ENCODE measurements at places on chromosomes 5 and 9. TPM values are rescaled to one million over a fixed set of nuclear protein-coding genes. Genes with fewer than 3 reads are reported as not detected.

Gene INSL4
- not detected for total RNA-seq

Gene MSANTD3
- 8.1 TPM for total RNA-seq

Gene FOCAD
- 29.6 TPM for total RNA-seq

Gene DBH
- total RNA-seq, result not detected

Gene PCDHGA1
- total RNA-seq, result 0.94 TPM

Gene ADAMTS16
- 32.7 TPM for total RNA-seq

Gene SHB
- 8.7 TPM for total RNA-seq

Gene SPATA31D4
- total RNA-seq, result not detected

Gene KIAA0825
- total RNA-seq, result 12.4 TPM

Gene SLC25A2
- not detected for total RNA-seq

GRCh38 chr9:106312906-106313305, 550.1 kb upstream of the ZNF462 start:
- no peak for DNase-seq

GRCh38 chr5:157740229-157740610, 3.3 kb upstream of the LSM11 start:
- no peak for DNase-seq

DNA sequence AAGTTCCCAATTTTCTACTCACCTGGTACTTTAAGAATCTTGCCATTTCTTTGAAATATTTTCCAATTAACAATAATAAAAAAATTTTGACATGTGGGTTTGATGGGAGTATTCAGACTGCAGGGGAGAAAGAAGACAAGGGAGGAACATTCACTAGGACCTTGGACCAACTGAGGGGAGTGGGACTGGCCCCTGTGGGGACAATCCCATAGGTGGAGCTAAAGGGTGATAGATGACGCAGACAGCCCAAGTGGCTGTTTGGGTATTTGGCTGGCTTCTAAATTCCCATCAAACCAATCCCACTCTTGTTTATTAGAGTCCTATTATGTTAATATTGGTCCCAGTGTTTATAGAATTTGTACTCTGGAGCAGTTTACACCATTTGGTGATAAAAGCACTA, 65.3 kb downstream of the KCNN2 start:
- no peak for DNase-seq

DNA sequence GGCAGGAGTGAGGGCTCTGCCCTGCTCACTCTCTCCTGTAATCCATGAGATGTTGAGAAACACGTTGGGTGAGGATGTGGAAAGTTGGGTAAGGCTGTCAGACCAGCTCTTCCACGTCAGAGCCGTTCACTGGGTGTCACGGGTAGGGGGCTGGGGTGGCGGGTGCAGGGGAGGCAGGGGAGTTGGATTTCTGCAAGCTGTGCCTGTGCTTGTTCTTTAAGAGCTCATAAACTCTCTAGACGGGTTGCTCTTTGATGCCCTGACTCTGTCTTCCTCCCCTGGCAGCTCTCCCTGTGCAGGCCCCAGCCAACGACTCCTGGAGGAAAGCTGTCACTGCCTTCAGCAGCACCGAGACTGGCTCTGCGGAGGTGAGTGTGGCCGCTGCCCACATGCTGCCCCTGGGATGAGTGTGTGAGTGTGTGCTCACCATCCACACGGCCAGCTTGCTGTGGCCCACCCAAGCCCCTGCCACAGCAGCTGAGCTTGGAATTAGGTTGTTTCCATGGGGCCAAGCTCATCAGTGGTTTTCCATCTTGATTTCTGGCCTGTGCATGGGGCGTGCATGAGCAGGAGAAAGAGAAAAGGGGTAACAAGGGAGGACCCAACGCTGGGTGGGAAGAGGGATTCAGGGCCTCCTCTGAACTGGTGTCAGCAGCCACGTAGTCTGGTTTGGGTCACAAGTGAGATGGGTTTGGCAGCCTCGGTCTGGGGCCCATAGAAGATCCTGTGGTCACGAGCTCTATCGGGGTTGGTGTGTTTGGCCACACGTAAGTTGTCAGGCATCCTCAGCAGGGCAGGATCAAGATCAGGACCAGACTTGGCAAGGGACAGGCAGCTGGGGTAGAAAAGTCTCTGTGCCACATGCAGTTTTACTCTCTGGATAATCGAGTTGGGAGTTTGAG, 21.0 kb upstream of the POMT1 start:
- DNase-seq, result no peak

- no peak for DNase-seq
Measured at GRCh38 chr5:131109540-131110255, 55.4 kb downstream of the HINT1 start.

GRCh38 chr9:69012696-69013381, 1.1 kb downstream of the PRKACG start:
- no peak for DNase-seq

DNA sequence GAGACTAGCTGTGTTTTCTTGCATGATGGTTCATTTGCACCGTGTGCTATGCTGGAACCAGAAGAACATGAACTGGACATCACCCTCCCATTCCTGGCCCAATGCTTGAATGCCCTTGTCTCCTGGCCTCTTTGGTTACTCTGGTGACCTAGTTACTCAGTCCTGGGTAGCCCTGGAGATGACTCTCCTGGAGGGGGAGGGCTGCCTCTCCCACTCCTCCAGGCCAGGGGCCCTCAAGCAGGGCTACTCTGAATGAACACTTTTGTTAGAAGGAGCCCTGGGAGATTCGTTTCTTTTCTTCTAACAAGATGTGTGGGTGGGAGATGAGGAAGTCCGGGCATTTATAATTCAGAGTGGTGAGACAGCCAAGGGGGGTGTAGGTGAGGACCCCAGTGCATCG, 12.0 kb upstream of the NKX2-5 start:
- DNase-seq, result no peak

DNA sequence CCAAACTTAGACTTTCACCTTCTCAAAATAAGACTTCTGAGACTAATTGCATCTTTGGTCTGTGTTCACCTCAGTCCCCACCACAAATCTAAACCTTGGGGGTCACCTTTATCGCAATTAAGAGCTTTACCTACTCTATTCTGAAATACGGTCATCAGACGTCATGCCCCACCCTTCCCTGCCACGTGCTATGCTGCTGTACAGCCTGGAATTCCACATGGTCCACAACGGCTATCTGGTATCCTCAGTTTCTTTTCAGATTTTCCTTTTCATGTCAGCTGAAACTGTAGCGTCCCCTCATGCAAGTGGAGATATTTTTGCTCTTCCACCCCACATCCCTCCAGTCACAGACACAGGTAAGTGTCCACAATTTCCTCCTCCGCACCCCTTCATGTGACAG, 511.1 kb downstream of the DIRAS2 start:
- DNase-seq, result no peak

GRCh38 chr9:79977074-79977435, 405.3 kb downstream of the TLE4 start:
- no peak for DNase-seq

DNA sequence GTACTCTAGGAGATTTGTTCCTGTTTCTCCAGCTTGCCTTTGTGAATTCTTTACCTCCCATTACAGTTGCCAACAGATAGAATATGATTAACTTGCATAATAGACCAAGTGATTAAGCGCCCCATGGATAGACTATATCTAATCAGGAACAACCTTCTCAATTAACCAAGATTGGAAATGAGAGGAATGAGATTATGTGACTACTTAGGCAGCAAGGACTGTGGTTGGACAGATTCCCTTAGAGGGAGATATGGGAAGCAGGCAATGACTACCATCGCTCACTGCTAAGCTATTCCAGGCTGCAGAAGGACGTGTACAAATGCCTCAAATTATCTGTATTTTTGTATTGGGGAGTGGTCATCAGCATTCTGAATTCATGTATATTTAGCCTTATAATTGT, 278.1 kb upstream of the DAB2 start:
- DNase-seq, result no peak

- no peak for DNase-seq
Measured at GRCh38 chr5:135535820-135536801, at the start of gene NEUROG1. NEUROG1 (minus strand) TSS chr5:135535964; CDS start chr5:135535690, 274 bp downstream.

DNA sequence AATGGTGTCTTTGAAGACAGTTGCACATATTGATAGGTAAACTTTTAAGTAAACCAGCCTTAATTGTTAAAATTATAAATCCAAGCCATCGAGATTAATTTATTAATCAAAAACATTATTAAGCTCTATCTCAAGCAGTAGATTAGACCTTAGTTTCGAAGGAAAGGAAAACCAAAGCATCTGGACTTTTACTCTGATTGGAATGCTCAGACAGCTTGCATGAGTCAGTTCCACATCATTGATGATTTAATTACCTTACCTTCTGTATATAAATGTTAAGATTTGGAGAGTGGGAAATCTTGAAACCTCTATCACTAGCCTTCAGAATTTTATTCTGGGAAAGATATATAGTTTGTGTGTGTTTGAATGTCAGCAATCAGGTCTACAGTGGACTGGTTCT, 23.9 kb downstream of the DCP2 start:
- DNase-seq, result no peak

GRCh38 chr5:113169720-113170119, 193.1 kb downstream of the DCP2 start:
- DNase-seq, result no peak

DNA sequence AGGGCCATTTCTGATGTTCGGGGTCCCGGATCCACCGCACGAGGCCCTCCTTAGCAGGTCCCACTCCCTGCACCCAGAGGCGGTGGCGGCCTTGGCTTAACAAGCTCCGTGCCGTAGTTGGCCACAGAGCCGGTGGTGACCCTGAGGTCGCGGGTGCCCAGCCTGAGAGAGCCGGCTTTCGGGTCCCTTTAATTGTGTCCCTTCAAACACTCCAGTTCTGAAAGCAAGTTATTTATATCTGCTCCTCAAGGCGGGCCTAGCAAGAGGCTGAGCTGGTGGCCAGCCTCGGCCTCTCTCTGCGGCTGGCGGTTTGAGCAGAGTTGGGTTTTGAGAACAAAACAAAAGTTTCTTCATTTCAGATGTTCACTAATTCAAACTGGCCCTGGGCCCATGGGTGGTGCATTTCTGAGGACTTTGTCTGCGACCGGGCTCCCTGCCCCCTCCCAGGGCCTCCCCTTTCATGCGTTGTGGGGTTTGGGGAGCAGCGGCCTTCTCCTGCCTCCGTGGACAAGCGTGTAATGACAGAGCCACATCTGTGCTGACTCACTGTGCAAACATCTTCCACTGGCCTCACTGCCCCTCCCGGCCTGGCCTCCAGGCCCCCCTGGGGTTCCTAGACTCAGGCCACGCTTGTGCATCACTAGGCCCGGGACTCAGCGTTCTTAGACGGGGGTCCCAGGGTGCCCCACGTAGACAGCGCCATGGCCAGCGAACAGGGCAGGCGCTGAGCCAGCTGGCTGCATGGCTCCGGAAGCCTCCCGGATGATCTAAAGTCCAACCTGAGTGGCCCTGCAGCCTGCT, 49.4 kb upstream of the COL5A1 start:
- DNase-seq, result no peak

DNA sequence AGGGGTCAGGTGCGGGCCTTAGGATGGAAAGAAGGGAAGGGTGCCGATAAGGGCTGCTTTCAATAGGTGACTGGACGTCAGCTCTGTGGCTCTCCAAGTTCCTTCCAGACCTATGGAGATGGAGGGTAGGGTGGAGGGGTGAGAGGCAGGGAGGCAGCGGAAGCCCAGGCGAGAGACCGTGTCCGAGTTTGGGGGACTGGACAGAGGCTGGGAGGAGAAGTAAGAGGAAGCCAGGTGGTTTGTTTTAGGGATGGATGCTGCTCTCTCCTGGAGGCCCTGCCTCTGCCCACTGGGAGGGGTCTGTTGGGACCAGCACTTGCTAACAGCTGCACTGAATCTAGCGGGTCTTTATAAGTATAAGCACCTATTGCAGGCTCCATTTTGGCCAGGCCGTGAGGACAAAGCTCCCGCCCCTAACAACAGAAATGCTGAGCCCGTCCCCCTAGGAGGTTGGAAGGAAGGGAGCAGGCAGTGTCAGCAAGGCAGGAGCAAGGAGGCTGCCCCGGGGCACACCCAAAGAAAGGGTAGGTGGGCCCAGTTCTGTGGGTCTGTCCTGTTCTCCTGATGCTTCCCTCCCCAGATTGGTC, 167.5 kb downstream of the DAB2IP start:
- no peak for DNase-seq

DNA sequence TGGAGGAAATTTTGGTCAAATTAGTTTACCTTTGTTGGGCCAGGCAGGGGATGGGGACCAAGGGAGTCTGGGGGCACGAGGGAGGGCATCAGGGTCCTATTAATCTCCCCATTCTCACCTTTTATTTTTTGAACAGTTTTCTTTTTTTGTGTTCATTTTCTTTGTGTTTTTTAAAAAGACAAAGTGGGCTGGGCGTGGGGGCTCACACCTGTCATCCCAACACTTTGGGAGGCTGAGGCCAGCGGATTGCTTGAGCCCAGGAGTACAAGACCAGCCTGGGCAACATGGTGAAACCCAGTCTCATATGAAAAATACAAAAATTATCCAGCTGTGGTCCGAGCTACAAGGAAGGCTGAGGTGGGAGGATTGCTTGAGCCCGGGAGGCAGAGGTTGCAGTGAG, 103.7 kb downstream of the WNK2 start:
- DNase-seq, result no peak

GRCh38 chr9:126616521-126616976, 2.8 kb downstream of the LMX1B start:
- no peak for DNase-seq

- no peak for DNase-seq
Measured at GRCh38 chr5:138438003-138438723, 694 bp upstream of the REEP2 start.

DNA sequence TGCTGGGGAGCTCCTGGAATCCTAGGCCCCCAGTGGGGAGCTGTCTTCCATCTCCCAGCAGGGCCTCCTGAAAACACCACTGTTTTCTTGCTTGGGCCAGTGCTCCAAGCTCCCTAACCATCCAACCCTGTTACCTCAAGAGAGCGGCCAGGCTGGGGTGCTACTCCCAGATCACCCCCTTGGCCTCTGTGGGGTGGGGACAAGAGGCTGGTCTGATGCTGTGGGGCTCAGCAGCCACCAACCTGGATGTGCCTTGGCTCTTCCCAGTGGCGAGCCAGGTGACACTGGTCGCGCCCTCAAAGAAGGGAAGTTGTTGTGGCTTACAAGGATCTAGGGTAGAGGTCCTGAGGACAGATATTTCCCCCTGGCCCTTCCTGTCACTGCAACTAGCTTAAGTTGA, 49.0 kb downstream of the SECISBP2 start:
- DNase-seq, result no peak

- DNase-seq, result no peak
Measured at GRCh38 chr5:103120607-103121200, 603 bp downstream of the PPIP5K2 start.

- no peak for DNase-seq
Measured at GRCh38 chr5:37014321-37014720, 137.8 kb downstream of the NIPBL start.

Measured in ovary (tissue), 10 donors.